ENCODE measurements at places on chromosomes 6 and 20. TPM values are rescaled to one million over a fixed set of nuclear protein-coding genes. Genes with fewer than 3 reads are reported as not detected.

GRCh38 chr6:33249732-33250630, 21.7 kb downstream of the VPS52 start:
- peaks cover 10% of the 10 kb centered on the region for H3K4me1 ChIP-seq
- DNase-seq = no peak
- no peaks in the 10 kb centered on the region for H3K36me3 ChIP-seq

CALHM5 gene
- total RNA-seq = 0.17 TPM

GRCh38 chr6:91299544-91300491, 712.9 kb upstream of the MAP3K7 start:
- no peak overlapping the region for H3K4me3 ChIP-seq
- H3K27ac ChIP-seq = no peak overlapping the region
- peaks cover 76% of the 10 kb centered on the region for H3K27me3 ChIP-seq

DNA sequence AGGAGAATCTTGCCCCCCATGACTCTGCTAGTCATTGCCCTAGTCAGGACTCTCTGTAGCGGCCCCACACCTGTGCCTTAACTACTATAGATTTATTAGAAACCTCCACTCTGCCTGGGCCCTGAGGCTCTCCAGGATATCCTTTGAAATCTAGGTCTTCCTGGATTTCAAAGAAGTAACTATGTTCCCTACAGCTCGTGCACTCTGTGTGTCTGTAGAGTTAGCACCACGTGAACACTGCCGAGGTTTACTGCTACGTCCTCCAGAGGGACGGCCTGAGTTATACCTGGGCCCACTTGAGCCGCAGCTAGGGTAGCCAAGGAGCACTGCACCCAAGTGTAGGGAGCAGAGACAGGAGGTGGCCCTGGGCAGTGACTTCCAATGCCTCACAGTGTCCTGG, 19.8 kb downstream of the GLP1R start:
- 0 out of 2 replicates have a peak, but pooled peaks cover 6% of the 10 kb centered on the region for H3K27me3 ChIP-seq
- H3K4me3 ChIP-seq = no peak overlapping the region
- H3K4me1 ChIP-seq = no peaks in the 10 kb centered on the region
- no peak overlapping the region for H3K27ac ChIP-seq

GRCh38 chr6:27553123-27553904, 80.4 kb upstream of the ZNF184 start:
- no peaks in the 10 kb centered on the region for H3K36me3 ChIP-seq
- H3K4me1 ChIP-seq = no peaks in the 10 kb centered on the region
- peak; percentile 94 for DNase-seq

RPP40 gene
- 15.7 TPM for total RNA-seq

- H3K4me3 ChIP-seq = no peak overlapping the region
- no peaks in the 10 kb centered on the region for H3K27me3 ChIP-seq
- no peaks in the 10 kb centered on the region for H3K36me3 ChIP-seq
These were observed 24.3 kb upstream of the DLGAP4 start for GRCh38 chr20:36281785-36282380.

TNFAIP3 gene
- 1.6 TPM for total RNA-seq

- no peak overlapping the region for H3K27ac ChIP-seq
- DNase-seq = peak; percentile 75
- peak overlapping the region; percentile 47 for H3K4me3 ChIP-seq
- no peaks in the 10 kb centered on the region for H3K4me1 ChIP-seq
- H3K36me3 ChIP-seq = no peaks in the 10 kb centered on the region
- peaks cover 9% of the 10 kb centered on the region for H3K27me3 ChIP-seq
These were observed 121.1 kb downstream of the TRIM27 start for GRCh38 chr6:28802417-28803336.

- no peak overlapping the region for H3K27ac ChIP-seq
- no peak overlapping the region for H3K4me3 ChIP-seq
These were observed 29.0 kb upstream of the BTBD3 start for GRCh38 chr20:11888648-11889047.

Measured in H1 (cell line).